ENCODE measurements at places on chromosomes 6 and 20. TPM values are rescaled to one million over a fixed set of nuclear protein-coding genes. Genes with fewer than 3 reads are reported as not detected.

- no peak for DNase-seq
Observed at GRCh38 chr6:109456111-109456583, 575 bp upstream of the MICAL1 start.

- peak; percentile 43 for DNase-seq
Observed at GRCh38 chr6:30876039-30876730, 8.1 kb upstream of the DDR1 start.

- no peak for DNase-seq
Observed at GRCh38 chr6:3359973-3360726, 96.7 kb downstream of the SLC22A23 start.

DNA sequence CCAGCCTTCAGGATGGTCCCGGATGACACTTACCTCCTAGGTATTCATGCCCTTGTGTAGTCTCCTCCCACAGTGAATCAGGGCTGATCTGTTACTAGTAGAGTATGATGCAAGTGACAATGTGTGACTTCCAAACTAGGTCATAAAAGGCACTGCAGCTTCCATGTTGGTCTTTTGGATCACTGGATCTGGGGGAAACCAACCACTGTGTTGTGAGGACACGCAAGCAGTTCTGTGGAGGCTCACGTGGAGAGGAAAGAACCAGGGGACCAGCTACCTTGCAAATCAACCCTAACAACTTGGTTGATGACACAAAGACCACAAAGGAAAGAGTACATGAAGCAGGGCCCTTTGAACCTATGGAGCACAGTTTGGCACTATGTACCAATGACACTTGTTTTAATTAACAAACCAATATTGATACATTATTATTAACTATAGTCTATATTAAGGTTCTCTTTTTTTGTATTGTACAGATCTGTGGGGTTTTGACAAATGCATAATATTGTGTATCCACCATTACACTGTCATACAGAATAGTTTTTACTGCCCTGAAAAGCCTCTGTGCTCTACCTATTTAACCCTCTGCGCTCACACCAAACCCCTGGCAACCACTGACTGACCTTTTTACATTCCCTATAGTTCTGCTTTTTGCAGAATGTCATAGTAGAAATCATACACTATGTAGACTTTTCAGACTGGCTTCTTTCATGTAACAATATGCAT lies 16.3 kb upstream of the SDCBP2 start:
- DNase-seq = no peak

LINC00237 gene
- polyA plus RNA-seq = 0.61 TPM

DNA sequence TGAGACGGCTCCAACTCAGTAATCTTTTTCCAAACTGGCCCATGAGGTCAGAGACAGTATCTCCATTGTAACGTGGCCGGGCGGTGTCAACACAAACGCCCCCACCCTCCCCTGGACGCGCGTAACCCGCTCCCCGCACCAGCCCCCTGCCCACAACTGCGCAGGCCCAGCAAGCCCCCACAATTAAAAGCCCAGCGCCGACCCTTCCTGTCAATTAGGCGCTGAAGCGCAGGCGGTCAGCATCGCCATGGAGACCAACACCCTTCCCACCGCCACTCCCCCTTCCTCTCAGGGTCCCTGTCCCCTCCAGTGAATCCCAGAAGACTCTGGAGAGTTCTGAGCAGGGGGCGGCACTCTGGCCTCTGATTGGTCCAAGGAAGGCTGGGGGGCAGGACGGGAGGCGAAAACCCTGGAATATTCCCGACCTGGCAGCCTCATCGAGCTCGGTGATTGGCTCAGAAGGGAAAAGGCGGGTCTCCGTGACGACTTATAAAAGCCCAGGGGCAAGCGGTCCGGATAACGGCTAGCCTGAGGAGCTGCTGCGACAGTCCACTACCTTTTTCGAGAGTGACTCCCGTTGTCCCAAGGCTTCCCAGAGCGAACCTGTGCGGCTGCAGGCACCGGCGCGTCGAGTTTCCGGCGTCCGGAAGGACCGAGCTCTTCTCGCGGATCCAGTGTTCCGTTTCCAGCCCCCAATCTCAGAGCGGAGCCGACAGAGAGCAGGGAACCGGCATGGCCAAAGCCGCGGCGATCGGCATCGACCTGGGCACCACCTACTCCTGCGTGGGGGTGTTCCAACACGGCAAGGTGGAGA lies at the start of the genes HSPA1A and HSPA1L:
Gene HSPA1A (plus strand): TSS at position 519 of the 814 bp plus-strand sequence. CDS start 214 bp downstream, at position 733.
Gene HSPA1L (minus strand): TSS at position 259 of the 814 bp plus-strand sequence. CDS start 3,311 bp downstream, outside the sequence.
- DNase-seq = peak; percentile 98

GRCh38 chr6:36118550-36119107 lies 11.7 kb upstream of the MAPK13 start:
- no peak for DNase-seq

GRCh38 chr6:4459032-4459431 lies 317.2 kb upstream of the CDYL start:
- DNase-seq = no peak

KCNK16 gene
- not detected for polyA plus RNA-seq

DNA sequence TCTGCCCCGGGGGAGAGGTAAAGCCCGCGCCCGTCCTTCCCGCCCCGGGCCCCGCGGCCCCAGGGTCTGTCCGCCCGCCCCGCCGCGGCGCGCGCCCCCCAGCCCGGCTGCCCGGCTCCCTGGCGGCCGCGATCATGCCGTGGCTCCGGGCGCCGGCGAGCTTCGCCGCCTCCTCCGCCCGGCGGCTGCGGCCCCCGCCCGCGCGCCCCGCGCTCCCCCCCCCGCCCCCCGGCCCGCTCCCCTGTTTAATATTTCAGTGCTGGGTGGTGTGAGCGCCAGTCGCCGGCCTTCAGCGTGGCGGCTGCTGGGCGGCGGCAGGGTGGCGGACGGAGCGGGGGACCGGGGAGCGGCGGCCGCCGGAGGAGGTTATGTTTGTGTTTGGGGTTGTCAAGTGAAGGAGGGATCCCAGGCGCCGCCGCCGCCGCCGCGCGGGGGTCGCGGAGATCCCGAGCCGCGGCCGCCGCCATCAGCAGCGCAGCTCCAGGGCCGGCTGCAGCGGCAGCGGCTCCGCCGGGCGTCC lies at the start of gene HIVEP1:
Gene HIVEP1 (plus strand): TSS at position 275 of the 520 bp plus-strand sequence. CDS start 3,317 bp downstream, outside the sequence.
- no peak for DNase-seq

- no peak for DNase-seq
Observed at GRCh38 chr20:8309634-8310033, 177.6 kb downstream of the PLCB1 start.

DNA sequence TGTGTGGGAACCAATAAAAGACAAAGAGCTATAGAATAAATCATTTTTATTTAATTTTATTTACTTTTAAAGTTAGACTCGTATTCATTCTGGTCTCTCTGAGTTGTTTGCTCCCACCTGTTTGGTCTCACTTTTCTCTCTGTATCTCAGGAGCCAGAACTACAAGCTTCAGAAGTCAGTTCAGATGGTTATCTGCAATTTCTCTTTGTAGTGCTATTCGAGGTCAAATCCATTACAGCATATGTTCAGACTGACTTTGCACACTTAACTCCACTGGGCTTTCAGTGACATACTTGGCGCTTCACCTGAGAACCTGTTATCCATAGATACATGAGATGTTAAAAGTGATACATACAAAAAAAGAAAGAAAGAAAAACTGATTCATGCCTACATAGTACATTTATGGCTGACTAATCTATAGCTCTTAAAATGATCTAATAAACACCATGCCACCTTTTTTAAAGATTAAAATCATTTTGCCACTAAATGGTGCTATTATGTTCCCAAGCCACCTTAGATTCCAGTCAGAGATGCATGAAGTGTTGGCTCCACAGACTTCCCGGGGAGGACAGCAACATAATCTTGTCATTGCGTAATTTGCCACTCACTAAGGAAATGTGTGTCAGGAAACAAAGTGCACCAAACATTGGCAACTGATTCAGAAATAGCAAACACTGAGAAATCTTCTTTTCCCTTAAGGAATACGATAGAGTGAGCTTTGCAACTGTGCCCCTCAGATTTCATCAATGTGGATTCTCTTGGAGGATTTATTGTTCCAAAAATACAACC lies 396.7 kb downstream of the HACE1 start:
- DNase-seq = no peak

DNA sequence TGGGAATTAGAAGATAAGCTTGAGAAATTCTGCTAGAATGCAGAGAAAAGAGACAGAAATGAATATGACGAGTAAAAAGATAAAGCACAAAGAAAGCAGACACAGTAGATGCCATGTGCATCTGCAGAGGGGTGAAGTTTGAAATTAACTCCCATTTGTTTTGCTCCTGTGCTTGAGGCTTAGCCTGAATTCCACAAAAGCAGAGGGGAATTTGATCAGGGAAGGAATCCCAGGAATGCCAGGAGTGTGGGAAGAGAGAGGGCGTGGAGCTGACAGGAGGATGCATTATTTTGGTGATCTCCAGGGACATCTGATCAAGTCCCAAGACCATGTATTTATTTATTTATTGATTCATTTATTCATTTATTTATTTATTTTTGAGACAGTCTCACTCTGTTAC lies 55.6 kb downstream of the SLC22A1 start:
- DNase-seq = no peak

OXT gene
- not detected for polyA plus RNA-seq

GRCh38 chr6:116118608-116119007 lies 7.3 kb downstream of the COL10A1 start:
- DNase-seq = no peak

DNA sequence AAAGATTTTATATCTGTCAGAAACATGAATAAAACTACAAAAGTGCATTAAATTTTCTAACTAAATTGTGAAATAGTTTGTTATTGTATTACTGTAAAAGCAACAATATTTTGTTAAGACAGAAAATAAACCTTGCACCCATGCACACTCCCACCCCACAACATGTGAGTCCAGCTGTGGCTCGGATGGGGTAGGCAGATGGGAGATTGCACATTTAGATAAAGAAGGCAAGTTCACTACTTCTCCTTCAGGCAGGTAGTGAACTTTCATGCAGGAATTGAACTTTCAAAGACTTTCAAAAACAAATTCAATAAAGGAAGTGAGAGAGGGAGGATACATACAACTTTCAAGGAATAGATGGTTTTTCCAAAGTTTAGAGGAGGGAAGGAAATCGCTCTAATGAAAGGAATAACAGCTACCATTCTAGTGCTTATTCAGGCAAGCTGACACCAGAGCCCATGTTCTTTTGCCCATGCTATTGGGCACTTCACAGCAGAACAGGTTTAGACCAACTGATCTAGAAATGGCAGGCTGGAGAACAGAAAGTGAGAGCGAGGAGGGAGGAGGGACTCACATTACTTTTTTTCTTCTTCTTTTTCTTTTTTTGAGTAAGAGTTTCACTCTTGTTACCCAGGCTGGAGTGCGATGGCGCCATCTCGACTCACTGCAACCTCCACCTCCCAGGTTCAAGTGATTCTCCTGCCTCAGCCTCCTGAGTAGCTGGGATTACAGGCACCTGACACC lies 28.5 kb downstream of the SF3B5 start:
- no peak for DNase-seq

TREM1 gene
- polyA plus RNA-seq = not detected

DNA sequence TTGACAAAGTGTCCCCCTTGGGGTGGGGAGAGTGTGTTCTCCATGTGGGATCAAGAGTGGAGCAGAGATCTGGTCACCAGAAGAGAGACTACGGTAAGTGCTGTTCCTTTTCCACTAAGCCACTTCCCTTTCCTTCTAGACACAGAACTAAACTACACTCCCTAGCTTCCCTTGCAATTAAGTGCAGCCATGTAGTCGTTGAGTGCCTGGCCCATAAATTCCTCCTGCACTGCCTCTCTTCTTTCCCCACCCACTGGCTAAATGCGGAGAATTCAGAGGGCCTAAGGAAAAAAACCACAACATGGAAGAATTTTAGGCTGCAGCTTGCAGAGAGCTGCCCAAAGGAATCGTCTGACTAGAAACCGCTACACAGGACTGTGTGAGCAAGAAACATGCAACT lies 1.5 kb downstream of the WDR27 start:
- DNase-seq = no peak

- DNase-seq = no peak
Observed at GRCh38 chr20:12014276-12014675, 96.6 kb downstream of the BTBD3 start.

GRCh38 chr6:25136854-25137253 lies 142.3 kb upstream of the CARMIL1 start:
- peak; percentile 36 for DNase-seq

- DNase-seq = no peak
Observed at GRCh38 chr6:122429323-122429722, 29.9 kb downstream of the HSF2 start.

CYP39A1 gene
- polyA plus RNA-seq = 3.6 TPM

GRCh38 chr20:62952373-62952967 lies at the start of gene SLC17A9:
SLC17A9 (plus strand) TSS chr20:62952709; CDS start chr20:62952831, 122 bp downstream.
- DNase-seq = no peak

DNA sequence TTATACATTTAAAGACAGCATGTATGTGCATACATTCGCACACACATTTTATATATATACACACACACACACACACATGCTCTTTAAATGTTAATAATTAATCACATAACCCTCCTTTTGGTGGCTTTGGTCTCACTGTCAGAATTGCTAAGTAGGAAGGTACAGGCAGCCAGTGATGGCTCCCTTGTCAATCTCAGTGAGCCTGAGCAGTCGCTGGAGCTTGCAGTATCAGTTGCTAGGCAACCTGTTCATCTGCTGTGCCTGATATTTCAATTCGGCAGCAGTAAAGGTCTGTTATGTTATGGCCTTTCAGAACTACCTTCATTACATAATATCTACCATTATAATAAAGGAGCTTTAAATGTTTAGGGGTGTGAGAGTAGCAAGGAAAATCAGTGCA lies 374.3 kb downstream of the LMBRD1 start:
- no peak for DNase-seq

TDRD6 gene
- polyA plus RNA-seq = 0.86 TPM

TSPO2 gene
- 0.94 TPM for polyA plus RNA-seq

FKBP1C gene
- 2.0 TPM for polyA plus RNA-seq
